Colonic mucosa (tissue), 4 donors: ENCODE measurements at places on chromosomes 16 and 17. TPM values are rescaled to one million over a fixed set of nuclear protein-coding genes. Genes with fewer than 3 reads are reported as not detected.

DNA sequence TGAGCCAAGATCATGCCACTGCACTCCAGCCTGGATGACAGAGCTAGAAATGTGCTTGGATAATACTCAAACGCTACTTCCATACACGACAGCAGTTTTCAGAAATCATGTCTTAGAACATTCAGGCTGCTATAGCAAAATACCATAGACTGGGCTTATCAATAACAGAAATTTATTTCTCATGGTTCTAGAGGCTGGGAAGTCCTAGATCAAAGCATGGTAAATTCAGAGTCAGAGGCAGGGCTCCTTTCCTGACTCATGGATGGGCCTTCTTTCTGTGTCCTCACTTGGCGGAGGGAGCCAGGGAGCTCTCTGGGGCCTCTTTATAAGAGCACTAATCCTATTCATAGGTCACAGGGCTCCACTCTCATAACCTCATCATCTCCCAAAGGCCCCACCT lies 24.5 kb upstream of the HERPUD1 start:
- no peak for DNase-seq
- H3K4me3 ChIP-seq = no peak overlapping the region
- H3K36me3 ChIP-seq = no peaks in the 10 kb centered on the region
- no peak overlapping the region for H3K27ac ChIP-seq
- H3K4me1 ChIP-seq = no peaks in the 10 kb centered on the region

GRCh38 chr16:83568345-83568744 lies 239.4 kb upstream of the HSBP1 start:
- no peak for DNase-seq
- no peak overlapping the region for H3K4me3 ChIP-seq

DNA sequence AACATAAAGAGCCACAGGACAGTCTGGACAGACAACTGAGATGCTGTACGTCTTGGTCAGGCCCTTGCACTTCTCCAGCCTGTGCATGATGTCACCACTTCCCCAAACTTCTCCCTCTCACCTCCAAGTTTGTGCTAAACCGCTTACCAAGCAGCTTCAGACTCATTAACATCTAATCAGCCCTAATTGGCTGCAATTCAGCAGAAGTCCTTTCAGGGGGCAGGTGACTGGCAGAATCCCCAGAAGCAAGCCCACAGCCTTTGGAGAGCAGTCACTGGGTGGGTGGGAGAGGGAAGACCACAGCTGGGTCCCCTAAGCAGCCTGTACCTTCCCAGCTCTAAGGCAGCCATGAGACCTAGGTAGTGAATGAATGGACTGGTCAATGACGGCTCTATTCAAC lies 161.4 kb downstream of the GRIN2A start:
- no peak overlapping the region for H3K27ac ChIP-seq
- no peaks in the 10 kb centered on the region for H3K36me3 ChIP-seq

DNA sequence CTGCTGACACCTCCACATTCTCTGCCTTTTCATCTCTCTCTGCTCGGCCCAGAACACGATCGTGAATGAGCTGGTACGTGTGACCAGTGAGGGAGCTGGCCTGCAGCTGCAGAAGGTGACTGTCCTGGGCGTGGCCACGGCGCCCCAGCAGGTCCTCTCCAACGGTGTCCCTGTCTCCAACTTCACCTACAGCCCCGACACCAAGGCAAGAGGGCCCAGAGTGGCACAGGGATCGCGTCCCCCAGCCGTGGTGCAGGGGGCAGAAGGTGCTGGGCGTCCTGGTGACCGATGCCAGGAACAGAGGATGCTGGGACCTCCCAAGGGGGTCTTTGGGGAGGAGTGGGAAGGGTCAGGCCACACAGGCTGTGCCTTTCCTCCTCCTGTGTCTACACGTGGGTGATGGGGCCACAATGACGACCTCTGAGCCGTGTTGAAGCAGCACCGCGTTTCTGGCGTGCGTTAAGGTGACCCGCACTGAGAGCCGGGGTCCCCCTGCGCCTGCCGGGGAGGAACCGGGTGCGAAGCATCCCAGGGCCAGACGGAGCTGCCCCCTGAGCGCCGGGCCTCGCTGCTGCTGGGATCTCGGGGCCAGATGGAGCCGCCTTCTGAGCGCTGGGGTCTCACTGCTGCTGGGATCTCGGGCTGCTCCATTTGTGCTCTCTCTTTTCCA lies 17.4 kb downstream of the GAA start:
- H3K36me3 ChIP-seq = no peaks in the 10 kb centered on the region
- no peak overlapping the region for H3K27ac ChIP-seq
- DNase-seq = no peak
- H3K27me3 ChIP-seq = no peaks in the 10 kb centered on the region

Gene C17orf78
- total RNA-seq = not detected
